ENCODE measurements at places on chromosomes 5 and 9. TPM values are rescaled to one million over a fixed set of nuclear protein-coding genes. Genes with fewer than 3 reads are reported as not detected.
A peak's percentile ranks its signal among the peaks of the same experiment; 100 is the strongest.

Gene ADAMTSL1
- 10.6 TPM for polyA plus RNA-seq

Gene FTMT
- not detected for polyA plus RNA-seq

Gene NEUROG1
- polyA plus RNA-seq: not detected

Gene WDR38
- 0.11 TPM for polyA plus RNA-seq

Gene NDUFA8
- 57.4 TPM for polyA plus RNA-seq

Gene TAF11L2
- polyA plus RNA-seq: not detected

Gene MELK
- 7.2 TPM for polyA plus RNA-seq

- DNase-seq: no peak
Measured at GRCh38 chr9:37480759-37481158, 5.0 kb upstream of the POLR1E start.

GRCh38 chr5:41232797-41233196, 19.5 kb upstream of the C6 start:
- no peak for DNase-seq

DNA sequence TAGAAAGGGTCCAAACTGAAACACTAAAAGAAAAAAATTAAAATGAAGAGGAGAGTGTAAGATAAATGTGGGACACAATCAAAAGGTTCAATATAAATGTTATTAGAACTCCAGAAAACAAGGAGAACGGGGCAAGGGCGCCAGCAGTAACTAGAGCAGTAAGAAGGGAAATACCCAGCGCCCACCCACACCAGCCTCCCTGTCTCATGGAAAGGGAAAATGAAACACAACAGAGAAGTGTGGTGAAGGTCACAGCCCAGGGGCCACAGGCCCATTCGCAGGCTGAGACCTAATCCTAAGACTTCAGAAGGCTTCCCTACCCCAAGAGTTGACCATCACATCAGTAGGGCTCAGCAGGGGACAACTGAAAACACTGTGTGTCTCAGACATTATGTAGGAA, 45.8 kb upstream of the CLK4 start:
- DNase-seq: no peak

DNA sequence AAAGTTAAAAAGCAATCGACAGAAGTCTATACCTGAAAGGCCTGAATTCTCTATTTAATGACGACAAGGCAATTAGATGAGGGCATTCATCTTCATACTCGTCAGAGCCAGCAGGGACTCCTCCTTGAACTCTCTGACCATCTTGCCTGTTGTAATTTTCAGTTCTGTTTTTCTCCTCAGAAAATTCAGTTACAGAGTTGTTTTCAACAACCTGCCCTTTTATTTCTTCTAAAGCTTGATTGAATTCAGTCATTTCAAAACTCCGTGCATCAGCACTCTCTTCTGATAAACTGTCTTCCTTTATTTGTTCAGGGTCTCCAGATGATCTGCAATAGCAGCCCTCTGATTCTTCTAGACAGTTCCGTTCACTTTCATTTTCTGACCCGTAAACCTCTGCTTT, 15.6 kb downstream of the RIOK2 start:
- no peak for DNase-seq

DNA sequence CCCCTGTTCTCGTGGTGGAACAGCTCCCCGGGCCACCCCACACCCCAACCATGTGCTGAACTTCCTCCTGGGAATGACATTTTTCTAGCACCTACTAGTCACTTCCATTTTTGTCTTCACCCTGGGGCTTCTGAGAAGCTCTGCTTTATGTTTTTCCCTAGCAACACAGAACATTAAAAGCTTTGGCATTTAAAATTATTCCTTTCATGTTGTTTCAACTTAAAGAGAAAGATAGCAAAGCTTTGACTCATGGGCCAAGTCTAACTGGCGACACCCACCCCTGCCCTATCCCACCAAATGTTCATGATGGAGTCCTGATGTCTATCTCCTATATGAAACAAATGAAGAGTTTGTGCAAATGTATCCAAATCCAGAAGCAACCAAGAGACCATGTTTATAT, 22.4 kb downstream of the BOD1 start:
- DNase-seq: no peak

- no peak for DNase-seq
Measured at GRCh38 chr5:154734370-154735248, 20.6 kb upstream of the LARP1 start.

GRCh38 chr9:109252291-109252690, 68.6 kb downstream of the EPB41L4B start:
- DNase-seq: no peak

GRCh38 chr9:27340961-27341511, 44.1 kb upstream of the EQTN start:
- DNase-seq: no peak

DNA sequence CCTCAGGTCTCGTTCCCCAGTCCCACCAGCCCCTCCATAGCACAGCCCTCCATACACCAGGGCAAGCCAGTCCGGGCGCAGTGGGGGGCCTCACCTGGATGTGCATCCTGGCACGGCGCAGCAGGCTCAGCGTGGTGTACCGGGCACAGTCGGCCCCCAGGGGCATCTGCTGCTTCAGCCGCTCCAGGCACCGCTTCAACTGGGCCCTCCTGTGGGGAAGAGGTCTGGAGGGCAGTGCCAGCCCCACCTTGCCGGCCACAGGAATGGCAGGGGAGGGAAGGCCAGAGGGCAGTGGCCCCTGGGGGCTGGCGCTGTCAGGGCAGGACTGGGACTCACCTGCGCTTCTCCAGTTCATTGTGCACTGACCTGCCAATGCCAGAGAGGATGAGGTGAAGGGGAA, 1.4 kb downstream of the MXD3 start:
- DNase-seq: no peak

DNA sequence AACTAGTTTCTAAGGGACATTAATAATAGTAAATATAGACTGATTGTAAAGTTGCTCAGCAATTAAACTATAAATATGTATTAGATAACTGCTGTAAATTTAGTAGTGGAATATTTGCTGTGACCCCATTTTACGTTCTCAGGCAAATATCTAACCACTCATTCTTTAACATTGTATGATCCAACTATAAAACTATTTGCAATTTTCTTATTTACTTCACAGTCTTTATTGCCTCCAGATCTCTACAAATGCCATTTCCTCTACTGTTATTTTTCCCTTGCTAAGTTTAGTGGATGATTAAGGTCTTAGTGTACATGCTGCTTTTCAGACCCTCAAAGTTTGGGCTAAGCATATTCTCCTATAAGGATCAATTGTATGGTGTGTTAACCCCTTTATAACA, 526.2 kb upstream of the ST8SIA4 start:
- no peak for DNase-seq

DNA sequence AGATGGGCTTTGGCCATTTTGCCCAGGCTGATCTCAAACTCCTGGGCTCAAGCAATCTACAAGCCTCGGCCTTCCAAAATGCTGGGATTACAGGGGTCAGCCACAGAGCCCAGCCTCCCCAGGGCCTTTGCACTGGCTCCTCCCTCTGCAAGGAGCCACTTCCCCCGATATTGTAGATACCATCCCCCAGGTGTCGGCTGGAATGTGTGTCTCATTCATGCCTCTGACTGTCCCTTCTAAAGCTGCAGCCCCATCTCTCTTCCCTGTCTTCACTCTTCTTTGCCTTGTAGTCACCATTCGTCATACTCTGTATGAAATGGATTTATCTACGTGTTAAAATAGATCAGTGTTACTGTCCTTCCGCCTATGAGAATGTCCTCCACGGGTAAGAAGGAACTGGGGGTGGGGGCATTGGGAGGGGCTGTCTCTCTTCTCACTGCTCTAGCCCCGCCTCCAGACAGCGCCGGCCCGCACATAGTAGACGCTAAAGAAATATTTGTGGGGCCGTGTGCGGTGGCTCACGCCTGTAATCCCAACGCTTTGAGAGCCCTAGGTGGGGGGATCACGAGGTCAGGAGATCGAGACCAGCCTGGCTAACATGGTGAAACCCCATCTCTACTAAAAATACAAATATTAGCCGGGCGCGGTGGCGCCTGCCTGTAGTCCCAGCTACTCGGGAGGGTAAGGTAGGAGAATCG, 68.5 kb downstream of the LMX1B start:
- no peak for DNase-seq

GRCh38 chr9:122364783-122365150, 6.1 kb upstream of the PTGS1 start:
- DNase-seq: peak; percentile 35

DNA sequence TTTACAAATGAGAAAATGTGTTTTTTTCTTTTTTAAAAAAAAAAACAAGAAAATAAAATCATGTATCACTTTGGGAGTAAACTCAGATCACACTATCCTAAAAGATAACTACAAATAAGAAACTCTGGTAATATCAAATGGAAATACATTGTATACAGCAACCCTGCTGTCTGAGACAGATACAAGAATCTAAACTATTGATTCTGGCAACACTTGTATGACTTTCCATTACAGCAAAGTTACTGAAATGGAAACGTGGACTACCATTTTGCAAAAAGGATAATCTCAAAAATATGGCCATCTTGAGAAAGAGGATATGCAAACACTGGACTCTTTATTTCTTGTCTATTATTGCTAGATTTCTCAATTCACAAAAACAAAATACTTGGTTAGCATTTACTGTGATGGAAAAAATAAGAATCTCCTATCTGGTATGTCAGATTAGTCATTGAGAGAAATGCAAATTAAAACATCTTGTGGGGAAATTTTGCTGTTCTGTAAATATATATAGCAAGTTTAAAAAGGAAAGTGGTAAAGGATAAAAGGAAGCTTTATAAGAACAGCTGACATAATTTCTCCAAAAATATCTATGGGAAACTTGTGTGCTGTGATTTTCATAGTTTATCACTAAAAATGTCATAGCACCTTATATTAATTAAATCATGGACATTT, 112.9 kb upstream of the FER start:
- no peak for DNase-seq

DNA sequence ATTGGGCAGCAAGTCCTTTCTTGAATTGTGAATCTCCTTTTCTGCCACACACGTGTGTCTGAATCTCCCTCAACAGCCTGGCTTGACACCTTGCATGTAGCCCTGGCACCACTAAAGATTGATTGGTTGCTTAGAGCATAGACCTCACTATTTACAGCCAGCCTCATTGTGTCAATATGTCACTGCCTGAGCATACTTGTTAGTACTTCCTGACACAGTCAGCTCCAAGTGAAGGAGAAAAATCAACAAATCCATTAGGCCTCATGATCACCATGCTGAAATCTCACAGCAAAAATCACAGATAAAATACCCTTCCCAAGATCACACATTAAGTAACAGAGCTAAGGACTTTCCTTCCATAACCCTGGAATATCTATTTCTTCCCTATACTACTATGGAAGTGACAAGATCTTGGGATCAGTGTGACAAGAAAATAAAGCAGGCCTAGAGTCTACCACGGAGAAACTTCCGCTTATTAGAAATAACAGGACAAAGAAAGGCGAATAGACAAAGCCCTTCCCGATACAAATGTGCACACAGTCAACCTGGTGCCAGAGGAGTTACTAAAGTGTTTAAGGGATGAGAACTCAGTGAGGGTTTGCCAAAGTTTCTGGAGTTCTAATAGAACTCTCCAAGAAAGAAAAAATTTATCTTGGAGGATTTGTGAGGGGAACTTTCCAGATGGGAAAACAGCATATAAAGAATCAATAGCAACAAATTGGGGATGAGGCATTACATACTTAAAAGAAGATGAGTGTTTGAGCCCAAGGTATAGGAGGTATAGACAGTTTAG, 5.6 kb upstream of the ARL15 start:
- DNase-seq: no peak

DNA sequence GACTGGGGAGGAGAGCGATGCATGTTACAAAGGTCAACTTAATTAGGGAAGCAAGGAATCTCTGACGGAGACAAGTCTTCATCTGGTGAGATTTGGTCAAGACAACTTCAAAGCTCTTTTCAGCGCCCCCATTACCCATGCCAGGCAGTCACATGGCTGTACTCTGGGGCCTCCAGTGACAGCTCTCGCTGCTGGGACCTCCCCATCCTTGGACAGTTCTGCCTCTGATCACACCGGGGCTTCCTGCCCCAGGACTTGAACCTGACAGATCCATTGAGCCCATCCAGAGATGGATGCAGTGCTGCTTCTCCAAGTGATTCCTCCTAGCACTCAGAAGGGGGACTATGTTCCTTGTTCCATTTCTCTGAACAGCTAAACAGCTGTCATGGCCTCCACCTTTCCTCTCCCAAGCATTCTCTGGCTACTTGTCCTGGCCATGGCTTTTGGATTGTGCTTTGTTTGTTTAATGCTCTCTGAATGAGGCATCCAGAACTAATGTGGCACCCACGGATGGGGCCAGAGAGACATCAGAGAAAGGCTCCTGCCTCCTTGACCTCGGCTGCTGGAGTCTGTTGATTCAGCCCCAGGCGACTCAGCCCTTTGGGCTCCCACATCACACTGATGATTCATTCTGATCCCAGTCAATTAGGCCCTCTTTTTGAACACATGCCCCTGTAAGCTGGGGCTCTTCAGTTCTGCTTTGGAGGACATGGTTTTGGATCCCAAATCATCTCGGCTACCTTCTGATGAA, 122.1 kb upstream of the ADAMTS16 start:
- no peak for DNase-seq

GRCh38 chr5:10913841-10914240, 152.8 kb upstream of the DAP start:
- DNase-seq: no peak

GRCh38 chr5:138711811-138712210, 41.4 kb upstream of the CTNNA1 start:
- no peak for DNase-seq

- no peak for DNase-seq
Measured at GRCh38 chr5:62650197-62650596, 71.6 kb downstream of the LRRC70 start.

DNA sequence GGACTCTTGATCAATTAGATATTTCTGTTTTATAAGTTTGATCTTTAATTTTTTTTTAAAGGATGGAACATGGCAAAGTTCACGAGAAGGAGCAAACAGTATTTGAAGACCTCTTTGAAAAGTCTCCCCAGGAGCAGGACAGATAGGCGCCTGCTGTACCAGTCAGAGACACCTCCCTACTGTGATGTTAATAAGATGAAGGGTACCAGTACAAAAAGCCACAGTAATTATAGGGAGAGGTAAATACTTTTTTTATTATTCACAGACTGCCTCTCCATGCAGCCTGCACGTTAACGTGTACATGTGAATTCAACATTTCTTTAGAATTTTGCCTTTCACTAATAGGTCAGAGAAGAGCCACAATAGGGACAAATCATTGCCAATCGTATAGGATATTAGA, 146.5 kb upstream of the CDH6 start:
- DNase-seq: no peak
